ENCODE measurements at places on chromosomes 16 and 17.

DNA sequence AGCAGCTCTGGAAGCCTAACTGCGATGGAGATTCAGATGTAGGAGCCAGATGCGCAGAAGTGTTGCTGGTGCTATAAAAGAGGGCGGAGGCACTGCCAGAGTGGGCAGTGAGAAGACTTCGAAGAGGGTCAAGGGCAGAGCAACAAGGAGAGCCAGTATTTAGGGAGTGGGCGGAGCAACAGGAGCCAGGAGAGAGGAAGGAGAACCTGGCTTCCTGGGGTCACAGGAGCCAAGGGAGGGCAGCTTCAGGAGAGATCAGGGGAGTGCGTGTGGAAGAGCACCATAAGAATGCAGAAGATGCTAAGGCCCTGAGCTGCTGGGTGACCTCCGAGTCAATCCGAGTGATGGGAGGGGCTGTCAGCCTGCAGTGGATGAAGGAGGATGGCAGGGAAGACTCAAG lies 14.4 kb upstream of the MRPS23 start:
- DNase-seq: no peak

- DNase-seq: no peak
These were observed 95.9 kb downstream of the HIC1 start for GRCh38 chr17:2150806-2151205.

DNA sequence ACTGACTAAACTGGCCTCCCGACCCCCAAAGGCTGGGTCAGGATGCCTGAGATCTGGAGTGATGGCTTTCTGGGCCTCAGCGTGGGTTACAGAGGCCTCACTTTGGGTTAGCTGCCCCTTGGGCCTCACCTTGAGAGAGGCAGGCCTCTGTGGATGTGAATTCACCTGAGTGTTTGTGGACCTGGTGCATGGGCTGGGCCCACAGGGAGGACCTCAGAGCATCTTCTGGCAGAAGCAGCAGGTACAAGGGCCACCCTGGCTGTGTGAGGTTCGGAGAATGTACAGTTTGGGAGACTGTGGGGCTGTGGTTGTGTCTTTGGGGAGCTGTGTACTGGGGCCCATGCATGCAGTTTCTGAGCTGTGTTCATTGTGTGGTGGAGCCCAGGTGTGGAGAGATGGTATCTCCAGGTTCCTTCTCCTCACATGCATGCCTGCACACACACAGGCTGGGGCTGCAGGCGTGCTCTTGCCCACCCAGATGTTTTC lies 18.3 kb downstream of the RARA start:
- no peak for DNase-seq

DNA sequence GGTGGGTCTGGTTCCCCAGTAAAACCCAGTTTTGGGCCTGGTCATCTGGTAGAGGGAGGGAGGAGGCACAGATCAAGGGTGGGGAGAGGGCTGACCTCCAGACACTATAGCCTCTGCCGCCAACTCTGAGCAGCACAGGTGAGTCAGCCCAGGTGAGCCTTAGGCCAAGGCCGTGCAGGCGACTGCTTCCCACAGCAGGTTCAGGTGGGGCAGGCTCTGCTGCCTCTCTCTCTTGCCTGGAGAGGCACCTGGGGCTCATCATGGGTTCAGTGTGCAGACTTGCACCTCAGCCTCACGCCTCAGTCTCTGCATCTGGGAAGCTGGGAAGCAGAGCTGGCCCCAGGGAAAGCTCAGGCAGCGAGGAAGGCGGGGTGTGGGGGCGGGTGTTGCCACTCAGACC lies 37.8 kb upstream of the IL34 start:
- DNase-seq: no peak

- no peak for DNase-seq
These were observed 32.5 kb downstream of the RANBP10 start for GRCh38 chr16:67773569-67774456.

DNA sequence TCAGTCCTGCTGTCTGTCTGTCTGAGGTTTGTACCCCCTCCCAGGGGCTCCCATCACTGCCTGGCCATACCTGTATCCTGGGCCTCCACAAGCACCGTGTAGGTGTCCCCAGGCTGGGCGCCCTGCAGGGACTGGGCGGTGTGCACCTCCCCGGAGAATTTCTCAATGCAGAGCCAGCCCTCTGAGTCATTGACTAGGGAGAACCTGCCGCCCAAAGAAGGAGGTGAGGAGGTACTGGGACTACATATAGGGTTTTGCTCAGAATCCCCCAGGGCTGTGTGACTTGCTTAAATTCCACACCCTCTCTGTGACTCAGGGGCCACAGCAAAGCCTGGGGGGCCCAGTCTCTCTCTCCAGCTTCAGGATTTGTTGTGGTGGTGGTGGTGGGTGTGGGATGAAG lies 7.6 kb downstream of the CDH16 start:
- DNase-seq: no peak

GRCh38 chr16:24883714-24884151 lies 38.0 kb downstream of the SLC5A11 start:
- DNase-seq: no peak

DNA sequence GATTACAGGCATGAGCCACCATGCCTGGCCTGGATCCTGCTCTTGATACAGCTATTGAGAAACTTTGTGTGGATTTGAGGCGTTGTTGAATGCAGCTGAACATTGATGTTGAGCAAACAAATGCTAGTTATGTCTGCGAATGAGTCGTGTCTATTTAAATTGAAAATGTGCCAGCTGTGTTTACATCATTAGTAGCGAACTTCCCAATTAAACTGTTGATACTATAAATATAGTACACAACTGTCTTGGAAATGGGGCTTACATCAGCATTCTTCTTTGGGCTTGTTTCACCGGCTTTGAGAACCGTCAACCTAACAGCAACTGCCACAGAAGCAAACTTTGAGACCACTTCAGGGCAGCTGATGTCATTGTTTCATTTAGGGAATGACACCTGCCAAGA lies 251.9 kb downstream of the RBFOX1 start:
- no peak for DNase-seq

GRCh38 chr17:9144502-9145249 lies 123.4 kb downstream of the NTN1 start:
- DNase-seq: no peak

DNA sequence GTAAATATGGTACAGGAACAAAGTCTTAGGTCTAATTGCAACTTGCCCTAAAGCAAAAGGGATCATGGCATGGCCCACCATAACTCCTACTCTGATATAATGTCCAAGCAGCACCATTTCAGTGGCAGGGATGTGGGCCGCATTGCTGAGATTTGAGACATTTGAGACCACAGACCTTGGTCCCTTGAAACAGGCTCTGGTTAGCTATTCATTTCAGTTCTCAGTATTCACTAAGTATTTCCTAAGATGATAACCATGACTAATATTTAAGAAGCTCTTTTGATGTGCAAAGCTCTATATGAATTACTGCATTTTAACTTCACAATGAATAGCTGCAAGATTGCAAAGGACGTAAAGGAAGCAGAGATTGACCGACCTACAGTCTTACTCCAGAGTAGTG lies 471.0 kb downstream of the SHISA9 start:
- DNase-seq: no peak

GRCh38 chr17:32733401-32733800 lies 143.5 kb downstream of the MYO1D start:
- DNase-seq: no peak

- peak; percentile 34 for DNase-seq
These were observed 18.8 kb upstream of the GAA start for GRCh38 chr17:80082403-80083135.

DNA sequence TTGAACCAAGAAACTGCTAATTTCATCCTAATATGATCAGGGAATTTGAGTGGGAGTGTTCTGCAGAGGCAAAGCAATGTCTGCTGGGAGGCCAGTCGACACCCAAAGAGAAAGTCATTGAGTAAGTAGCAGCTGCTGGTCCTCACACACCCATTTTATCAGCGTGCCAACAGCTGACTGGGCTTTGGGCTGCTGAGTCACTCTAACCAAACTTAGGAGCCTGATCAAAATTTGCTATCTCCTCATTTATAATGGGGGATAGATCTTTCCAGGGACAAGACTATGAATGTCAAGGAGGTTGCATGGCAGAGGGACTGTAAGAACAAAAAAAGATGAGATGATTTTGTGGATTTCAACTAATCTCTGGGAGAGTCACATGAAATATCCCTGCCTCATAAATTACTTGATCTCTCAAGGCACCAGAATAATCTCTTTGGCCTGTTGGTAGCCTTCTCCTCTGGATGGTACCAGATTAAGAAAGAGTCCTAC lies 32.9 kb downstream of the CPSF4L start:
- no peak for DNase-seq

DNA sequence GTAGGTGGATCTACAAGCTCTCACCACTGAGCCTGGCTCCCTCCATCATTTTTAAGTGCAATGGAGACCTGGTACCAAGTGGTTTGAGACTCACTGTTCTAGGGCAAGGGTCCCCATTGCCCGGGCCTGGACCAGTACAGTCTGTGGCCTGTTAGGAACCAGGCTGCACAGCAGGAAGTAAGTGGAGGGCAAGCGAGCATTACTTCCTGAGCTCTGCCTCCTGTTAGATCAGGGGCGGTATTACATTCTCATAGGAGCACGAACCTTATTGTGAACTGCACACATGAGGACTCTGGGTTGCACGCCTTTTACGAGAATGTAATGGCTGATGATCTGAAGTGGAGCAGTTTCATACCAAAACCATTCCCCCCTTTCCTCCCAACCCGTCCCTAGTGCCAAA lies 6.8 kb upstream of the ZNF594 start:
- DNase-seq: no peak

GRCh38 chr17:70006159-70006558 lies 68.9 kb upstream of the KCNJ16 start:
- DNase-seq: no peak

GRCh38 chr16:83738923-83739503 lies 68.8 kb upstream of the HSBP1 start:
- no peak for DNase-seq

- DNase-seq: no peak
These were observed 997.6 kb upstream of the RBFOX1 start for GRCh38 chr16:6335072-6335471.

GRCh38 chr16:11752856-11753255 lies 10.2 kb upstream of the TXNDC11 start:
- no peak for DNase-seq

- no peak for DNase-seq
These were observed 2.4 kb downstream of the DOK4 start for GRCh38 chr16:57483725-57484514.

DNA sequence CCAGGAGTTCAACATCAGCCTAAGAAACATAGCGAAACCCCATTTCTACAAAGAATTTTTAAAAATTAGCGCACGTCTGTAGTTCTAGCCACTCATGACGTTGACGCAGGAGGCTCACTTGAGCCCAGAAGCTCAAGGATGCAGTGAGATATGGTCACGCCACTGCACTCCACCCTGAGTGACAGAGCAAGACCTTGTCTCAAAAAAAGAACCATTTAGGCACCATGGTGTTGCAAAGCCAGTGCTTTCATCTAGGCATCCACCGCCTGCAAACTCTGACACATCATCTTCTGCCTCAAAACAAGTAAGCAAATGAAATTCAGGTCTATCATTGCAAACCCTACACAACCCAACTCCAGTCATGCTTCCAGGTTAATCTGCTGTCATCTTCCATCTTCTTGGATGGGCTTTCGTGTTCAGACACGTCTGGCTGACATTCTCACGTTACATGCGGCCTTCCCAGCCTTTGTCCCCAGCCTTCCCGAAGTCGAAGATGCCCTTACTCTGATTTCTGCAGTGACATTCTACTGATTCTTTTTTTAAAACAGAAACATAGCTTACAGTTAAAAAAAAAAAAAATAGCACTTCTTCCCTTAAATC lies 8.9 kb downstream of the ANKRD11 start:
- no peak for DNase-seq

DNA sequence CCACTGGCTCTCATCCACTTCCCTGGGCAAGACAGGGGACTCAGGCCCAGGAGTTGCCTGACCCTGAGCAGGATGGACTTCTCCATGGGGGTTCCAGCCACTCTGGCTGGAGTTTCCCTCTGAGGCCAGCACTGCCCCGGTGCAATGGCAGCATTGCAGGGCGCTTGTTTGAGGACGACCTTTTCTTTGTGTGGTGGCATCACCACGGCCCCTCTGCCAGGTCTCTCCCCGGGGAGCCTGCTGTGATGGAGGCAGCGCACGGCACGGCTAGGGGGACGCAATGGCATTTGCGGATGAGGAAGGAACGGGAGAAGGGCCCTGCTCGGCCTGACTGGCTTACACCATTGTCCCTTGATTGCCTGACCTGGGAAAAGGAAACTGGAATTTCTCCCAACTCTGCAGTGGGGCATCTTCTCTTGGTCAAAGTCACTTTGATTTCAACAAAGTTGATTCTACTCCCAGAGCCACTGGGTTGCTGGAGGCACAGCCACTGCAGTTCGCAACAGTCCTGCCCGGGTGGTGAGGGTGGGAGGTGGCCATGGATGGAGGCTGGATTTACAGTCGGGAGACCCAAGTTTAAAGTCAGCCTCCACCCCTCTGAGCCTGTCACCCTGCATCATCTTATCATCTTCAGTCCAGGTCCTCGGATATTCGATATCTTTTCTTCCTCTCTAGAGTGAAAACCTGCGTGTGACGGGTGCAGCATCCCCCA lies 82.9 kb upstream of the ZNF469 start:
- DNase-seq: no peak

DNA sequence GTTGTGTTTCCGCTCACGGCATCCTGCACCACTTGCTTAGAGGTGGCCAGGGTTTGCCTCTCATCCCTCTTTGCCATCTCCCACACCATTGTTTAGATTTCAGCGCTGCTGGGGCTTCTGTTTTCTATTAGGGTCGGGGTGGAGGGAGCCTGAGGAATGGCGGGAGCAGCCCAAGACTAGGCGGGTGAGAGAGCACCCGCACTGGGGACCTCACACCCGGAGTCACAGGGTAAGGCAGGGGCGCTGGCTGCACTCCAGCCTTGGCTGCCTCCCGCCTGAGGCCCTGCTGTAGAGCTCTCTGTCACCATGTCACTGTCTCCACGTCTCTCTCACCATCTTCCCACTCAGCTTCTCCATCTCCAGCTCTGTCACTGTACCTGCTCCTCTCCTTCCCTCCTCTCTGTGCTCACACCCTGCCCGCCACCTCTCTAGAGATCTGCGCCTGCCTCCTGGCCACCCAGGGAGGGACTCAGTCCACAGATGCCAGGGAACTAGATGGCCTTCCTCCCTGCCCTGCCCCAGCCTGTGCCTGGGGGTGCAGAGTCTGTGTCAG lies 32.8 kb upstream of the ABCC3 start:
- no peak for DNase-seq

GRCh38 chr16:81975637-81976036 lies 35.6 kb downstream of the SDR42E1 start:
- DNase-seq: no peak

- no peak for DNase-seq
These were observed 318.9 kb downstream of the SNX29 start for GRCh38 chr16:12295395-12295794.

- no peak for DNase-seq
These were observed 40.7 kb upstream of the SLC12A3 start for GRCh38 chr16:56824331-56824730.

- DNase-seq: no peak
These were observed 206.4 kb downstream of the HS3ST3A1 start for GRCh38 chr17:13395346-13395745.

DNA sequence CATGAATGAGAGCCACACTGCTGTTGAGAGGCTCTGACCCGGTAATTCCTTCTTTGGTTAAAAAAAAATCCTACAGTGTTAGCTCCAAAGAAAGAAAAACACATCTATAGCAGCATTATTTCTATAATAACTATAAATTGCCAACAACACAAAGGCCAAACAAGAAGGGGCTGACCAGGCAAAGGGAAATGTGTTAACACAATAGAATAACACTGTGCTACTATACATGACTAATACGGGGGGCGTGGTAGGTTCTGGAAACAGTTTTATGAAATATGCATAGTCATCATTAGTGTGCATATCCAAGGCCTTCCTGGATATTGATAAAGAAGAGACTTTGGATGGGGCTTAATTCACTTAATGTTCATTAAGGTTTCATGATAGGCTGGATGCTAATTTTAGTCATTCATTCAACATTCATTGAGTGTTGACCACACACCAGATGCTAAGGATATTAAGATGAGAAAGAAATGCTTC lies 50.0 kb upstream of the CCL1 start:
- no peak for DNase-seq

Measured in stimulated activated CD8-positive, alpha-beta memory T cell treated with anti-CD3 and anti-CD28 coated beads, Interleukin-4, amount 100 ng/mL, for 4 hours (primary cell).